CD8-positive, alpha-beta memory T cell (primary cell): ENCODE measurements at places on chromosomes 1 and 21. TPM values are rescaled to one million over a fixed set of nuclear protein-coding genes. Genes with fewer than 3 reads are reported as not detected.

The AK4 gene
- total RNA-seq, result 32.2 TPM

The C1orf216 gene
- total RNA-seq, result 20.6 TPM

The GPR153 gene
- total RNA-seq, result 0.66 TPM

The C1QB gene
- 0.20 TPM for total RNA-seq

The IRF6 gene
- 1.2 TPM for total RNA-seq

The CBS gene
- 5.5 TPM for total RNA-seq

The OR2L13 gene
- total RNA-seq, result not detected

The SSX2IP gene
- 10.4 TPM for total RNA-seq

The SAMSN1 gene
- total RNA-seq, result 83.2 TPM

- H3K27me3 ChIP-seq, result no peaks in the 10 kb centered on the region
- no peak for DNase-seq
- no peaks in the 10 kb centered on the region for H3K36me3 ChIP-seq
Observed at GRCh38 chr1:147812799-147813198, 52.4 kb upstream of the GJA5 start.

GRCh38 chr1:226656201-226656600, 82.9 kb downstream of the ITPKB start:
- DNase-seq, result peak; percentile 35
- no peaks in the 10 kb centered on the region for H3K27me3 ChIP-seq
- H3K36me3 ChIP-seq, result no peaks in the 10 kb centered on the region

DNA sequence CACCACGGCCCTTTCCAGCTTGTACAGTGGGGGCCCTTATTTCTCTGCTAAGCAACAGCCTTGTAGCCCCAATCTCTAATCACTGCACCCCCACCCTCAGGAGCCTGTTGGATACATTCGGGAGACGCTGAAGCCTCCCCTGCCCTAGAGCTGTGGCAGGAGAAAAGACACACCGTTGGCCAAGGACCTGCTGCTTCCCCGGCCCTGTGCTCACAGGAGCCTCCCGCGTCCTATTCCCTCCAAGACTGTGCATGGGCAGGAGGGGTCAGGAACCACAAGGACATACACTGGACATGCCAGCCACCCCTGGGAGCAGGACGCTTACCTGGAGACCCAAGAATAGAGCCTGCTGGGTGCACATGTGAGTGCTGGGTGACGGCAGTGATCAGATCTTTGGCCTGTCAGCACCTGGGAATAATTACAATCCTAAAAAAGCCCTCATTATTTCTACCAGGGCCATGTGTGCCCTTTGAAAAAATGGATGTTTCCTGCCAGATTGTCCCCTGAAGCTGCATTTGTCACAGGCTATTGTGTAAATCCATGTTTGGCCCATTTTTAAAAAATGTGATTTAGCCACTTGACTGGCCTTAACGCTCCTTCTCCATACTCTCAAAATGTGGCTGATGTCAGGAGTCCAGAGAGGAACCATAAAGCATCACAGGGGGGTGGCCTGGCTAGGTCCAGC, 590.6 kb downstream of the MATN1 start:
- no peaks in the 10 kb centered on the region for H3K27me3 ChIP-seq
- H3K4me3 ChIP-seq, result no peak overlapping the region
- H3K4me1 ChIP-seq, result no peaks in the 10 kb centered on the region

DNA sequence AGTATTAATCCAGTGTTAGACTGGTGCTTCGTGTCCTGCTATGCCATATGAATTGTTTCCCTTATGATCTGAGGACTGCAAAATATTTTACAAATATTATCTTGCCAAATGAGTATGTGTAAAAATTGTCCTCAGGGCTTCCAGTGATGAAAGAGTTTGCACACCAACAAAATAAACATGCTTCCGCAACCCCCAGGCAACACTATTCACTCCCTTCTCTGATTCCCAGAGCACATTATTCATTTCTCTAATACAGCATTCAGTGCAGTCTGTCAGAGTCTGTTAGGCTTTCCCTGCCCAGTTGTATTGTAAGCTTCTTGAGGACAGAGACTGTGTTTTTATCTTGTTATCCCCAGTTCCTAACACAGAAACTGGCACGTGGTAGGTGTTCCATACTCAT, 409.9 kb upstream of the C1orf87 start:
- H3K36me3 ChIP-seq, result no peaks in the 10 kb centered on the region
- DNase-seq, result no peak
- no peaks in the 10 kb centered on the region for H3K4me1 ChIP-seq
- H3K27me3 ChIP-seq, result no peaks in the 10 kb centered on the region
- no peak overlapping the region for H3K4me3 ChIP-seq

DNA sequence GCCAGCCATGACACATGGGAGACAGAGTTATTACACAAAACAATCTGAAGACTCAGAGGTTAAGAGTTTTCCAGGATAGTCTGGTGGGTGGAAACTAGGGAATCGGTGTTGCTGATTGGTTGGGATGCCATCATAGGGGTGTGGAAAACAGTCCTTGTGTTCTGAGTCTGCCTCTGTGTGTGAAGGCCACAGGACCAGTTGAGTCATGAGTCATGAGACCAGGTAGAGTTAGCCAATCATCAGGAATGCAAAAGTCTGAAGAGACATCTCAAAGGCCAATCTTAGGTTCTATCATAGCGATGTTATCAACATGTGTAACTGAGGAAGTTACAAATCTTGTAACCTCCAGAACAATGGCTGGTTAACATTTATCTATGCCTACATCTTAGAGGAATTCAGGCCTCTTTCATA, 49.7 kb upstream of the NEK7 start:
- H3K27me3 ChIP-seq, result no peaks in the 10 kb centered on the region
- H3K4me1 ChIP-seq, result peaks cover 12% of the 10 kb centered on the region
- H3K36me3 ChIP-seq, result no peaks in the 10 kb centered on the region
- H3K27ac ChIP-seq, result no peak overlapping the region
- no peak for DNase-seq

GRCh38 chr1:17768651-17769241, 13.6 kb downstream of the ACTL8 start:
- H3K27me3 ChIP-seq, result no peaks in the 10 kb centered on the region
- no peak overlapping the region for H3K4me3 ChIP-seq
- H3K27ac ChIP-seq, result no peak overlapping the region
- H3K4me1 ChIP-seq, result no peaks in the 10 kb centered on the region

DNA sequence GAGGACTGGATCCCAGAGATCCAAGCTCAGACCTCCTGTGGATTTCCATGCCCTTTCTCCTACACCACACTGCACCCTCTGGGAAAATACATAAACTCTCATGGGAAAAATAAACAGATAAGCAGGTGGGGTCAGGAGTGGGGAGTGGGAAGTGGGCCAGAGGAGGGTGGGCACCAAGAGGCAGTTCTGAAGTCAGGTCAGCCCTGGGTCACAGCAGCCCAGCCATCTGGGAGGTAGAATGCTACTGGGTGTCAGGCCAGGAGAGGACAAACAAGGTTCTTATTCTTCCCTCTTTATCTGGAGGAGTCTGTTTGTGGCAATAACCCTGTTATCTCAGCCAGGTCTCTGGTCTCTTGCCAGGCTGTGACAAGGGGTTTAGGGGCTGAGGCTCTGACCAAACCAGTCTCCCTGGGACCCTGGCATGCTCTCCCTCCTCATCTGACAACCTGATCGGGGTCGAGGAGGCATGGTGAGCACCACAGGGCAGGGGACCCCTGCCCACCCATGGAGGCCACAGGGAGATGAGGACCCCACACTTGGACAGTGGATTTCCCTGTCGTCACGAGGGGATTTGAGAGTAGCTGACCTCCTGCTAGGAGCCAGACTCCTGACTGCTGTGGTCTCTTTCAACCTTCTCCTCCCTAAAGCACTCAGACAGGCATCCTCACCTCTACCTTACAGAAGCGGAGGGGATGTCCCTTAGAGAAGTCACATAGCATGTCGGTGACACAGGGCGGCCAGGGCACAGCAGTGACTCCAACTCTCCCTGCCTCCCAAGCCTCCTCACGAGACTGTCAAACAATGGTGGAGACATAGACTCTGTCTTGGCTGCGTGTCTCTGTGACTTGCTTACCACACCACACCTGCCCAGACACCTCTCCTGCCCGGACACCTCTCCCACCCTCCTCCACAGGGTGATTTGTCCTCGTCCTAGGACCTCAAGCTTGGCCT, 51.3 kb upstream of the IFFO2 start:
- no peak overlapping the region for H3K27ac ChIP-seq
- DNase-seq, result no peak
- H3K36me3 ChIP-seq, result no peaks in the 10 kb centered on the region
- no peaks in the 10 kb centered on the region for H3K27me3 ChIP-seq
- no peak overlapping the region for H3K4me3 ChIP-seq

- peaks cover 6% of the 10 kb centered on the region for H3K27me3 ChIP-seq
- H3K27ac ChIP-seq, result no peak overlapping the region
- no peaks in the 10 kb centered on the region for H3K36me3 ChIP-seq
Observed at GRCh38 chr1:85314726-85315125, 38.3 kb upstream of the BCL10 start.

DNA sequence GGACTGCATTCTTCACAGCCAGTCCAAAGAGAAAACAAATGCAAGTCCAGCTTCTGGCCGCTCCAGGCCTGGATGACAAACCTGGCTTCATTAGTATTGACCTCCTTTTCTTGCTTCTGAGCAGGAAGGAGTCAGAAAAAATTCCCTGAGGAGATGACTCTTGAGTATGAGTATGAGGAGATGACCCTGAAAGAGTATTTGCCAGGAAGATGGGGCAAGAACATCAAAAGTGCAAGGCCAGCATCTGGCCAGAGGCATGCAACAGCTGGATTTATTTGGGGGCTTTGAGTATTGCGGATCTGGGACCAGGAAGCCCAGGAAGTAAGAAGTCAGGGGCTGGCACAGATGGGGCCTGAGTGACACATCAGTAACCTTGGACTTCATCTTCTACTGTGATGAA, 113.9 kb downstream of the GLIS1 start:
- H3K4me3 ChIP-seq, result no peak overlapping the region
- no peaks in the 10 kb centered on the region for H3K27me3 ChIP-seq
- no peak overlapping the region for H3K27ac ChIP-seq
- H3K36me3 ChIP-seq, result no peaks in the 10 kb centered on the region
- DNase-seq, result no peak

DNA sequence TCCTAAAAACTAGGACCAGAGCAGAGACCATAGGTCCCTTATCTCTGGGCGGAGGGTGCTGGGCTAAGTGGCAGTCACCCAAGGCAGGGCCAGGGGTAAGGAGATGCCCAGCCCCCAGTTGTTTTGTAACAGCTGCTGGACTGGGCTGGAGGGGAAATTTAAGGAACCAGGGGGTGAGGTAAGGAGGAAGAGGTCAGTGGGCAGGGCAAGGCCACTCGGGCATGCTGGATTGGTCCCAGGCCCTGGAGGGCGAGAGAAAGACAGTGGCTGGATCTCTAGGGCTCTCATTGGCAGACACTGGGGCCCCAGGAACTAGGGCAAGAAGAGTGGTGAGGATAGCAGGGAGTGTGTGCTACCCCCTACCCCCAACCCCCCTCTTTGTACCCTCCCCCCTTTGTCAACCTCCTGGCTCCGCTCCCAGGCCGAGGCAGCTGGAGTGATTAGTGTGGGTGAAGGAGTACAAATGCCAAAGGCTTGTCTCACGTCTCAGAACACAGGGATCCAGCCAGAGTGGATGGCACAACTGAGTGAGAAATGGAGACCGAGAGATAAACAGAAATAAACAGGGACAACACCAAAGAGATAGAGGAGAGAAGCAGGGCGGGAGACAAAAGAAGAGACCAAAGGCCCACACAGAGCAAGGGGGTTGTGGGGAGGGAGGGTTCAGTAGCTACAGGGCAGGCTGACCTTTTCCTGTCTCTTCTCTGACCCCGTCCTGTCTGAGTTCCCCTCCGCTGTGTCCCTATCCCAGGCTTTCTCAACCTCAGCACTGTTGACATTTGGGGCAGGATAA, 20.5 kb upstream of the THRAP3 start:
- H3K36me3 ChIP-seq, result no peaks in the 10 kb centered on the region
- no peak for DNase-seq
- H3K4me3 ChIP-seq, result no peak overlapping the region
- no peaks in the 10 kb centered on the region for H3K27me3 ChIP-seq
